Iris pigment epithelial cell (primary cell): ENCODE measurements at places on chromosomes 3 and 15.
A peak's percentile ranks its signal among the peaks of the same experiment; 100 is the strongest.

GRCh38 chr15:74815121-74815934 is 2.7 kb downstream of the LMAN1L start:
- DNase-seq, result no peak

DNA sequence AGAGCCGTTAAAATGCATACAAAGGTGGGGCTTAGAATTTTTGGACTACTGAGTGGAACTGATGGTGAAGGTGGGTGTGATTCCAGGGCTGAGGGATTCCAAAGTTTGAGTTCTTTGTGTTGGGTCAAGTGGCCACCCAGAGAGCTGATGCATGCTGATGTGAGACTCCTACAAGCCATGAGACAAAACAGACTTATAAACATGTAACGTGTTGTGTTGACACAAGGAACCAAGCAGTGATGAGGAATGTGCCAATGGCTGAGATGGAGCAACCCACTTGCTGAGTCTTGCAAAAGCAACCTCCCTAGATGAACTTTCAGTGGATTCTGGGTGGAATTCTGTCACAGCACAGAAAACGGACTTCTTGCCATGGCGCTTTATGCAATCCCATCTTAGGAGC is 289.0 kb downstream of the TLE3 start:
- peak; percentile 36 for DNase-seq

- DNase-seq, result no peak
These were observed 3.8 kb downstream of the TYRO3 start for GRCh38 chr15:41562784-41563198.

DNA sequence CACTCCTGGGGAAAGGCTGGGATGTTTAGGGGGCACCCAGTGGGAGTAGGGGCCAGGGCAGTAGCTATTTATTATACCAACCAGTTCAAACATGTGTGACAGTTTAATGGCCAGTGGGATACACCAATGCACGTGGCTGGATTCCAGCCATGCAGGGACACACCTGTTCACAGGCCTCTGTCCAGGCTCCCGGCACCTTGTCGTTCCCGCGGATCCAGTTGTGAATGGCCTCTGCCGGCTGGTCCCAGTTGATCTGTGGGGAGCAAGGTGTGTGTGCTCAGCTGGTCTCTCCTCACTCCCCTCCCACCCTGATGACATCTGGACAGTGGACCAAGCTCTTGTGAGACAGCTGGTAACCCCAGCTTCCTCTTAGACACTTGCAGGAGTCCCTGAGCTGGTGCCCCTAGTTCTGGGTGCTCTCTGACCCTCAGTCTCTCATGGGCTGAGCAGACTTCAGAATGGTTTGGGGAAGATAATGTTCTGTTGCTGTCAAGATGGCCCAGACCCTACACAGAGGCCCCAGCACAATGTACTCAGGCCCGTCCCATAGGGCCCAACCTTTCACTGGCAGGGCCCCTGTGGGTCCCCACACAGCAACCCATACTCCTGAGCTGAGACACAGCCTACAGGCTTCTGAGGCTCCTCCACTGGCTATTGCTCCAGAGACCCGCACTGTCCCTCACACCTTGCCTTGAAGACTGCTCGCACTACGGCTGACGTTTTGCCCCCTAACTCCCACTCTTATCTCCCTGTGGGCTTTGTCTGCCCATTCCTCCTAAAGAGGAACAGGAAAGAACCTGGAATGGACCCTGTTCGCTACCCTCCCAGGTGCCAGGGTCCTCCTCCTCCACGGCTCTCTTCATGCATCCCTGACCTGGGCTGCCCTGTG is 25.8 kb downstream of the ALDH1L1 start:
- DNase-seq, result no peak

DNA sequence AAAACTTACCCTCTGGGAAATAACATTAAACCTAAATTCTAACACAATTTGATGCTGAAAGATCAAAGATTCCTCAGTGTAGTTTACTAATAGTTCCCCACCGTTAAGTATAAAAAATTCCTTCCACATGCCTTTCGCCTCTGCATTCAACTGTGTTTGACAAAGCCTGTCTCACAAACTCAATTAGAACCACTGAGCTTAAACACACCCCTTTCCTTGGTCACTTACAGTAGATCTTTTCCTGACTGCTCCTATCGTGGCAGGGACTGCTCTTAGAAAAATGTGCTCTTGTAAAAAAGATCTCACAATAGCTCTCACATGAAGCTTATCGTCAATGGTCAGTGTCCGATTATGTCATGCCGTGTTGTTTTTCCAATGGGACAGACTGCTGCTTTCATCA is 8.9 kb upstream of the KBTBD8 start:
- peak; percentile 8 for DNase-seq

DNA sequence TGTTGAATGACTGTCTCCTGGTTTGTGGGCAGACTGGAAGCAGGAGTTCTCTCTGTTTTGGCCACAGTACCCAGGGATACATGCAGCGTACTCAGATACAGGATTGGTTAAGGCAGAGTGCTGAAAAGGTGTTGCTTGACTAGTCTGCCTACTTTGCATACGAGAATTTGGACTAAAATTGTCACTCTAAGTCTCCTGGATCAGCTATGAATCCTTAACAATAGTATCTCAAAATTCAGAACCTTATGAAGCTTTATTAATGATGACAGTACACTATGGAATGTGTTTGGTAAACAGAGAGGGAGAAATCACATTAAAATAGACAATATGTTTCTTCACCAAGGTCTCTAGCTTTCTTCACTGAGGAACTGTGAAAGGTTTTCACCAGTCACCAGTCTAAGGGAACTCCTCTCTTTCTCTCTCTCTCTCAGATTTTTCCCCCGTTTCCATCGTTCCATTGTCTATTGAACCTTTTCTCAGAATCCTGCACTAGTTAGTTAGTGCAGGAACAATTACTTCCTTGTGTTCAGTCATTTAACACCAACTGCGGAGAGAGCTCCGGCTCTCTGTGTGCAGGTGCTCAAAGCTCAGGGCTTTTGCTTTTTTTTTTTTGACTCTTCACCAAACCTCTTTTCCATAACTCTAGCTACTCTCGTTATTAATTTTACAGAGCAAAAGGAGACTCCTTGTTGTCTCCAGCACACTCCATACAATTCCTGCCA is 85.9 kb upstream of the FNDC3B start:
- peak; percentile 38 for DNase-seq

- DNase-seq, result no peak
These were observed 57.8 kb upstream of the C15orf39 start for GRCh38 chr15:75143738-75144334.

DNA sequence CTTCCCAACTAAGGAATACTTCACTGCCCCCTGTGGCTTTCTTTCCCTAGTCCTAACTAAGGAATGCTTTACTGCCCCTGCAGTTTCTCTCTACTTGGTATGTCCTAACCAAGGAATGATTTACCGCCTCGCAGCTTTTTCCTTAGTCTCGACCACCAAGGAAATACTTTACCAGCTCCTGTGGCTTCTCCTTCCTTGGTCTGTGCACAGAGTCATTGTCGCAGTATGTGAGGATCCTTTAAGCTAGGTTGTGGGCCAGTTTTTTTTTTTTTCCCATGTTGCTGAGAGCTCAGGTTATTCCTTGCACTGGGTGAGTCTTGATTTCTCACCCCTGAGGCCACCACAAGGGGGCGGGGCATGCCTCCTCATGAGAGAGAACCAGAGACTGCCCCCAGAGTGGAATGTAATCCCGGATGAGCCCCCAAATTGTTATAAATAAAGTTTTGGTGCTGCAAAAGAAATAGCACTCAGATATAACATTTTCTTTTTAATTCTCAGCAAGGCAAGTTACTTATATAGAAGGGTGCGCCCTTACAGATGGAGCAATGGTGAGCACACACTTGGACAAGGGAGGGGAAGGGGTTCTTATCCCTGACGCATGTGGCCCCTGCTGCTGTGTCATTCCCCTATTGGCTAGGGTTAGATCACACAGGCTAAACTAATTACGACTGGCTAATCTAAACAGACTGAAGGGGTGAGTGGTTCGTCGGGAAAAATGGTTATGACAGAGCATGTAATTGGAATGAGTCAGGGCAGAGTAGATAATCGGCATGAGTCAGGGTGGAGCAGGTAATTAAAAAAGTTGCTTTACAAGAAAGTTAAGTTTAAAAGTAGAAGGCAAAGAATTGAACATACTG is 27.0 kb downstream of the NDUFB4 start:
- DNase-seq, result no peak

- no peak for DNase-seq
These were observed 23.1 kb upstream of the CORO2B start for GRCh38 chr15:68555679-68556037.

DNA sequence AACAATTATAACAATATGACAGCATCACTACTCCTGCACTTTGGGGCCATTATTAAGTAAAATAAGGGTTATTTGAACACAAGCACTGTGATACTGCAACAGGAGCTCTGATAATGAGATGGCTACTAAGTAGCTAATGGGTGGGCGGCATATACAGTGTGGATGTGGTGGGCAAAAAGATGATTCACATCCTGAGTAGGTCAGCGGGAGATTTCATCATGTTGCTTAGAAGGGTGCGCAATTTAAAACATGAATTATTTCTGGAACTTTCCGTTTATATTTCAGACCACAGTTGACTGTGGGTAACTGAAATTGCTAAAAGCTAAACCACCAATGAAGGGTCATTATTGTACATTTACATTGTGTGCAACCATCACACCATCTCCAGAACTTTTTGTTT is 42.3 kb downstream of the FBXO22 start:
- peak; percentile 89 for DNase-seq

DNA sequence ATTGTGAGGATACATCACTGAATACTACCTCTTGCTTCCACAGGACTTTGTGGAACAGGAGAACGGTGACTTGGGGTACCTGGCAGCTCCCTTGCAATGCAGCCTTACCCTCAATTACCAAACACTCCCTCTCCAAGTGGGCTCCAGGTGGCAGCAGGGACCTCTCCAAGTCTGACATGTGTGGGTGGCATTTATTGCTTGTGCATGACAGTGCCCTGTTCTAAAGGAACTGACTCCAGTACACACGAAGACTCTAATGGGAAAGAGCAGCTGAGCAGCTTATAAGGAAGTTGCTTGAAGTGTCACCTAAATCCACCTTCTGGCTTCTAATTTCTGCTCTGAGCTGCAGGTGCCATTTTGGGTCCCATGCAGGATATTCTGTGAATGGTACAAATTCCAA is 174.1 kb upstream of the SLCO3A1 start:
- no peak for DNase-seq

DNA sequence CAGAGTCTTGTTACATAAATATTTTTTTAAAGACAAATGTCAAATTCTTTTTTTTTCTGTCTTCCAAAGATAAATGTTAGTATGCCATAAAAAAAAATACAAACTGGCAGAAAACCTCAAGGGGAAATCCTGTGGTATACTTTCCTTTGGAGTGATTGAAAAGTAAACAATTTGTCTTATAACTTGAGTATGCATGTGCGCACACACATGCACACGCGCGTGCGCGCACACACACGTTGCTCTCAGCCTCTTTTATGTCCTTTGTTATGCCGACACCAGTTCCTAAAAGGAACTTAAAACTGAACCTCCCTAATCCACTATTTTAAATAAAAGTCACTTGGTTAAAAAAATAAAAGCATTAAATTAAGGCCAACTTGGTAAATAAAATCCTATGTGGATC is 58.1 kb downstream of the TGFBR2 start:
- no peak for DNase-seq

DNA sequence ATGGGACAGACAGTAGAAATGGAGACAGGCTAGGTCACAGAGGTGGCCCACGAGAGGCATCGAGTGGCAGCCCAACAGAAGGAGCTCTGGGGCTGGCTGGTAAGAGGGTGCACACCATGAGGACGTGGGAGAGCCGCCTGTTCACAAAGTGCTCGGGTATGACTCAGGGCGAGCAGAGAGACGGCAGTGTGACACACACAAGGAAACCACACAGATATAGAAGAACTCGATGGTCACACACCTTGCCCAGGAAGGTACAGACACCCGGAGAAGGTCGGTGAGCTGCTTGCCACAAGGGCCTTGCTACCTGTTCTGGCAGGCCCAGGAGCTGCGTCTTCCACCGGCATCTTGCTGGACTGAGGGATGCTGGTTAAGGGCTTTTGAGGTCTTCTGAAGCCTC is 50.2 kb downstream of the CA12 start:
- DNase-seq, result peak; percentile 46

GRCh38 chr3:169668072-169668956 is 4.8 kb upstream of the MECOM start:
- peak; percentile 28 for DNase-seq

- no peak for DNase-seq
These were observed 267.9 kb downstream of the SHQ1 start for GRCh38 chr3:72580246-72580756.

GRCh38 chr15:91311986-91312385 is 211.9 kb downstream of the SV2B start:
- DNase-seq, result no peak
